Astrocyte of the spinal cord (primary cell): ENCODE measurements at places on chromosomes 5 and 9.

DNA sequence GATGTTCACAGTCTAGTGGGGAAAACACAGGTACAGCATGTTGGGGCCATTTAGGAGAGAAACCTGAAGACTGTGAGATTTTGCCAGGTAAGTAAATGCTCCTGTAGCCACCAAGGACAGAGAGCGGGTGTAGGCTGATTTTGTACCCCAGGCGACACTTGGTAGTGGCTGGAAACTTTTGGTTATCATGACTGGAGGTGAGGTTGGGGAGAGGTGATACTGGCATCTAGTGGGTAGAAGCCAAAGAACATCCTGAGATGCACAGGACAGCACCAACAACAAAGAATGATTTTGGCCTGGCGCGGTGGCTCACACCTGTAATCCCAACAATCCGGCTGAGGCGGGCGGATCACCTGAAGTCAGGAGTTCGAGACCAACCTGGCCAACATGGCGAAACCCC, 38.8 kb upstream of the PWWP2A start:
- DNase-seq = no peak

DNA sequence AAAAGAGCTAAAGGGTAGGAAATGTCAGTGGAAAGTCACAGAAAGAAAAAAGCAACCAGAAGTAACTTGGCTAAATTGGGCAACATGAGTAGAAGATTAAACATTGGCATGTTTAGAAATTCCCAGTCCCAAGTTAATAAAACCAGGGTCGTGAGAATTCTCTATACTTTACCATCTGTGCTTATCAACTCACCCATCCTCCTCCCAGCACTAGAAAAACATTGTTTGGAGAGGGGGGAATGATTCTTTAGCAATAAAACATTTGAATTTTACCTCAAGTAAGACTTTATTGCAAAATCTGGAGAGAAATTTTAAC, 79.6 kb downstream of the PRKACG start:
- DNase-seq = no peak

DNA sequence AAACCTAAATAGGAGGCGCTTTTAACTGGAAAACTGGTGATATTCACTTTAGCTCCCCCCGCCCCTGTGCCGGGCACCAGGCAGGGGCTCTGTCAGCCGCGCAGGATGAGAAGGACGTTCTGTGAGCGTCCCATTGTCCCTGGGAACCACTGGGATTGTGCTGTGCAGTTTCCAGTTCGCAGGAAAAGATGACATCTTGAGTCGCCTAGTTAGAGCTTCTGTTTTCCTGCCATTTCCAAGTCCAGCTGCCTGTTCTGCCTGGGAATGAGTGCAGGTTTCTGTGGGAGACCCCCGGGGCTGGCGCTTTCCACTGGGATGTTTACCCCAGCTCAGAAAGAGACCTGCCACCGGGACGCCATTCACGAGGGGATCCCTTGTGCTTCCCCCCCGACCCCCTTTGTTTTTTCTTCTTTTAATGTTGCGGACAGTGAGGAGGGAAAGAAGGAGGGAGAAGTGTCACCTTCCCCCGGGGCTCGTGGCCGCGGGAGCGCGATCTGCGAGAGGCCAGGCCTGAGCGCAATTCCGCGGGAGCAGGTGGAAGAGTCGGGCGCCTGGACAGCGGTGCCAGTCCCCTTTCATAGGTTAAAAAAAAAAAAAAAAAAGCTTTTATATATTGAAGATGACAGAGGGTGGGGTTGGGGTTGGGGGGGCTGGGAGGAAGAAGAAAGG, 121.5 kb downstream of the RMI1 start:
- DNase-seq = no peak

DNA sequence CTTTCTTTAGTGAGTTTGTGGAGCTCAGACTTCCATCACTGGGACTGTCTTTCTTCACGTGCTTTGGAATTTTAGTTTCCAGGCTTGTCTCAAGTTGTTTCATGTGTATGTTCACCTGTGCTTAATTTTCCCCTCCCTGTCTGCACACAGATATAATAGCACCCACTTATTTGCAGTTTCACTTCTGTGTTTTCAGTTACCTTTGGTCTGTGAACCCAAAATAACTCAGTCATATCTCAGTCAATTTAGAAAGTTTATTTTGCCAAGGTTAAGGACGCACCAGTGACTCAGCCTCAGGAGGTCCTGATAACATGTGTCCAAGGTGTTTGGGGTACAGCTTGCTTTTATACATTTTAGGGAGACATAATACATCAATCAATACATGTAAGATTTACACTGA, 330.4 kb downstream of the ICE1 start:
- no peak for DNase-seq

DNA sequence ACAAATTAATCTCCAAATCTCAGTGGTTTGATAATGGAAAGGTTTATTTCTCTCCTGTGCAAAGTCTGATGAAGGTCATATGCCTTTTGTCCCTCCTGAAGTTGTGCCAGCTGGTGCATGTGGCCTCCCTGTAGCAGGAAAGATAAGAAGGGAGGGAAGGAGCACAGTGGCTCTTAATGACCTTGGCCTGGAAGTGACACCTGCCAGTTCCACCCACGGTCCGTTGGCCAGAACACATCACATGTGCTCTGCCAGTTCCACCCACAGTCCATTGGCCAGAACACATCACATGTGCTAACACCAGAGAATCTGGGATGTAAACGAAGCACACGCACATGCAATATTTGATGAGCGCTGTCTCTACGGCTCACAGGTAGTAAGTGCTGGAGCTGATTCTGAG, 130.9 kb downstream of the DOCK2 start:
- DNase-seq = no peak
